SK-N-DZ (cell line): ENCODE measurements at places on chromosomes 12 and 14.

GRCh38 chr14:93963692-93964091, 12.7 kb downstream of the ASB2 start:
- DNase-seq = no peak

- no peak for DNase-seq
Observed at GRCh38 chr12:92544322-92544721, 158.5 kb upstream of the PLEKHG7 start.

GRCh38 chr14:67919259-67920032, 99.9 kb downstream of the RAD51B start:
- no peak for DNase-seq

DNA sequence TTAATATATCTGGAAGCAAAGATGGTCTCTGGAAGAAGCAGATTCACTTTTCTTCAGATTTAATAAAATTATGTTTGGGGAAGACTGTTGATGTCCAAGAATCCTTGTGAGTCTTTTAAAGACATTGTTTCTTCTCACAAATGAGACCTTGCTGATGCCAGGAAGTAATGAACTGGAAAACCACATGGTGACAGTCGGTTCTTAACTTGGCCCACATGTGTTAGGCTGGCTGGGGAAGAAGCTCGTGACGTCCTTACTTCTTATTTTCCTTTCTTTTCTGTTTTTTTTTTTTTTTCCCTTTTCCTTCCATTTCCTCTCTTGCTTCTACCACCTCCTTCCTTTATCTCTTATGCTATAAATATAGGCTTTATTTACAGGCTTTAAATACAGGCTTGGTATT, 950.2 kb downstream of the BCL11B start:
- DNase-seq = no peak

GRCh38 chr12:16136219-16136988, 141.1 kb downstream of the SLC15A5 start:
- DNase-seq = no peak

- DNase-seq = no peak
Observed at GRCh38 chr12:126607867-126608266, 1542.6 kb downstream of the AACS start.

- no peak for DNase-seq
Observed at GRCh38 chr14:85565862-85566296, 35.9 kb downstream of the FLRT2 start.

- no peak for DNase-seq
Observed at GRCh38 chr14:104865081-104865630, at the start of gene CEP170B. CEP170B (plus strand) TSS chr14:104865268; CDS start chr14:104868451, 3,183 bp downstream.
